HFFc6 (cell line): ENCODE measurements at places on chromosomes 1 and 21. TPM values are rescaled to one million over a fixed set of nuclear protein-coding genes. Genes with fewer than 3 reads are reported as not detected.
A peak's percentile ranks its signal among the peaks of the same experiment; 100 is the strongest.

FNDC5 gene
- 0.34 and 0.94 TPM in 2 replicates for total RNA-seq

S1PR1 gene
- total RNA-seq = 6.2 to 9.6 TPM (median 8.6 TPM) in 3 replicates

IL6R gene
- total RNA-seq = 1.7 to 2.8 TPM (median 2.1 TPM) in 3 replicates

ADAMTS5 gene
- total RNA-seq = 6.3 to 13.6 TPM (median 7.3 TPM) in 3 replicates

RGS7 gene
- 2.1 to 3.0 TPM (median 2.7 TPM) in 3 replicates for total RNA-seq

DNA sequence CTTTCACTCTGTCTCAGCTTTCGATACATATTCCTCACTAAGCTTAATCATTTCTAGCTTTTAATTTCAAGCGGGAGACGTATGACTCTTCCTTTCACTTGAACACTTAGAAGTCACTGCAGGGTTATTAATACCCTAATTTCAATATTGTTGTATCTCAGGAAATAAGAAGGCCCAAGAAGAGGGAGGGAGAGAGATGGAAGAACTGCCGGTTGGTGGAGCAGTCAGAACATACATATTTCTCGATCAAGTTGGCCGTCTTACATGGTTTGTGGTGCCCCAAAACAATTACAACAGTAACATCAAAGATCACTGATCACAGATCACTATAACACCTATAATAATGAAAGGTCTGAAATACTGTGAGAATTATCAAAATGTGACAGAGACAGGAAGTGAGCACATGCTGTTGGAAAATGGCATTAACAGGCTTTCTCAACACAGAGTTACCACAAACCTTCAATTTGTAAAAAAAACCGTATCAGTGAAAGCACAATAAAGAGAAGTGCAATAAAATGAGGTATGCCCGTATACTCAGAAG lies 145.4 kb upstream of the HP1BP3 start:
- peaks cover 4% of the 10 kb centered on the region; the same call in 1 of the 2 replicates for H3K27me3 ChIP-seq
- no peak for DNase-seq
- H3K27ac ChIP-seq = no peak overlapping the region
- H3K4me3 ChIP-seq = no peak overlapping the region

DNA sequence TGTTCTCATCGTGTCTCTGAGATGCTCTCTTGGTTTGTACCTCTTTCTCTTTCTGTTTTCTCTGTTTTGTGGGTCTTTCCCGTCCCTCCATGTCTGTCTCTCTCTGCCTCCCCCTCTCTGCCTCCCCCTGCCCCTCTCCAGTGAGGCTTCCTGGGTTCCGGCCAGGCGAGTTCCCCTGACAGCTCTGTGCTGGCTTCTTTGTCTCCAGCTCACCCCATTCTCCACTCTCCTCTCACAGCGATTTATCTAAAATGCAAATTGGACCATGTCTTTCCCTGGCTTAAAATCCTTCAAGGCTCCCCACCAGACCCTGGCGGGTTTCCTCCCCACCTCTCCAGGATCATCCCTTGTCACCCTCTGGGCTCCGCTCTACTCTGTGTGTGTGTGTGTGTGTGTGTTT lies 202.4 kb upstream of the POU3F1 start:
- no peak for DNase-seq
- H3K27me3 ChIP-seq = peaks cover 36% of the 10 kb centered on the region
- no peak overlapping the region for H3K27ac ChIP-seq
- no peaks in the 10 kb centered on the region for H3K36me3 ChIP-seq
- no peak overlapping the region for H3K4me3 ChIP-seq

DNA sequence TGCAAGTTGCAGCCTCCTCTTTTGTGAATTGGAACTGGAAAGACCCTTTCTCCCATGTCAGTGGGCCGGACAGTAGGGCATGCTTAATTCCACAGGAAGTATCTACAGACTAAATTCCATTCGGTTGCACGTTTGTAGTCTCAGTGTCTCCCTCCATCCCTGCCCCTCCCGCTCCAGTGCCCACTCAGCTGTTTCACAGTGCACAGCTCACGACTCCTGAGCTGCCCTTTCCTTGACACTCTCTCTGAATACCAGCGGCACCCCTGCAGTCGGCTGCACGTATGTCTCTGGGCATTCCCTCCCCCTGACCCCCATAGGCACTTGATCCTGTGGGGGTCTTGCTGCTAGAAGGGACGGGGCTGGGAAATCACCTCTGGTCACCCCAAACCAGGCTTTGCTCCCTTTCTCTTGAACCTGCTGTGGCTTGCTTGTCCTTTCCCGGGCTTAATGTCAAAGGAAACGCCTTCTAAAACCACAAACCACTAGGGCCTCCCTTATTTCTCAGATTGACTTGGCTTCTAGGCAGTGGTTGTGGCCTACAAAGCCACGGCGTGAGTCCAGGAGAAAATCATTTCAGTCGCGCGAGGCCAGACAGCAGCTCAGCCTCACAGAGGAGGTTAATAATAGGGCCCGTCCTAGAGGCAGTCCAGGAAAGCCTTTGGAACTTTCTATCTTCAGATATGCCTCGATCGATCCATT lies 365.3 kb upstream of the PROX1 start:
- DNase-seq = no peak
- H3K4me1 ChIP-seq = no peaks in the 10 kb centered on the region
- no peak overlapping the region for H3K4me3 ChIP-seq

DNA sequence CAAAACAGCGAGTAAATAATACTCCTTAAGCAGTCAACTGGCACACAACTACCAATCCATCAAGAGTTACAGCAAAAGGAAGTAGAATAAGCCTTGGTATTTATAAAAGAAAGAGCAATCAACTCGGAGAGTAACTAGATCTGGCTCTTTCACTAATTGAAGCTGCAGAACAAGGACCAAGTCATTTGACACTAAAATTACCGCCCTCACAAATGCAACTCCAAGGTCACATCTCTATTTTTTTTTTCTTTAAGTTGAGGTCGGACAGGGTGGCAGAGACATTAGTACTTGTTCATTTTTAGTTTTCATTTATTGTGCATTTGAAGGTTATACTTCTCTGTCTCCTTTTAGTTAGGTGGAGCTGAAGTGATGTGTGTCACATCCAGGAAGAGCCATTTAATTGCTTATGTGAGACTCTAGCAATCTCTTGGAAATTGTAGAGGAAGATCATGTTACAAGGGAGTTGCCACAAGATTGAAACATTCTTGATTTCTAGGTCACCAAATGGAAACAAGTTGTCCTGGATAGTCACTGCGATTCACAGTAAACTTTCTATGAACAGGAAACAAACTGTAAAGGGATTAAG lies 138.1 kb upstream of the ADAMTS5 start:
- H3K4me3 ChIP-seq = no peak overlapping the region
- peaks cover 27% of the 10 kb centered on the region for H3K4me1 ChIP-seq
- DNase-seq = peak; percentile 6

GRCh38 chr1:210827481-210827880 lies 306.5 kb downstream of the KCNH1 start:
- no peak overlapping the region for H3K4me3 ChIP-seq
- H3K36me3 ChIP-seq = no peaks in the 10 kb centered on the region
- DNase-seq = no peak
- H3K27ac ChIP-seq = no peak overlapping the region

DNA sequence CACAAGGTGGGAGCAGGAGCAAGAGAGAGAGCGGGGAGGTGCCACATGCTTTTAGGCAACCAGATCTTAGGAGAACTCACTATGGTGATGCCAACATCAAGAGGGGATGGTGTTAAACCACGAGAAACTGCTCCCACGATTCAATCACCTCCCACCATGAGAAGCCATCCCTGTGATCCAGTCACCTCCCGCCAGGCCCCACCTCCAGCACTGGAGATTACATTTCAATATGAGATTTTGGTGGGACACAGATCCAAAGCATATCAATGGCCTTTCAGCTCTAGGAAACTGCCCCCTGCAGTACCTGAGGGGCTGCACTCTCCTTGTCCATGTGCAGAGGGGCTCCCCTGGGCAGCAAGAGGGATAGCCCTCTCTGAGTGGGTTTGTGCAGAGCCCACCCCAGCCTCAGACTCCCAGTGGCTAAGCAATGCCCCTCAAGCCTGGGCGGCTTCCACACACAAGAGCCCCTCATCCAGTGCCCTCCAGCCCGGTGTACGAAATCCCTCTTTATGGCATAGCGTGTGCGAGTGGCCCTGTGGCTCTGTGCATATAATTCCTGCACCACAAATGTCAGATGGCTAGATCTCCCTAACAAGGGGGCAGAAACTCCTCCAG lies 15.5 kb upstream of the PRDM16 start:
- no peak for DNase-seq
- no peak overlapping the region for H3K27ac ChIP-seq
- peaks cover 6% of the 10 kb centered on the region for H3K36me3 ChIP-seq
- no peak overlapping the region for H3K4me3 ChIP-seq
- H3K4me1 ChIP-seq = no peaks in the 10 kb centered on the region

DNA sequence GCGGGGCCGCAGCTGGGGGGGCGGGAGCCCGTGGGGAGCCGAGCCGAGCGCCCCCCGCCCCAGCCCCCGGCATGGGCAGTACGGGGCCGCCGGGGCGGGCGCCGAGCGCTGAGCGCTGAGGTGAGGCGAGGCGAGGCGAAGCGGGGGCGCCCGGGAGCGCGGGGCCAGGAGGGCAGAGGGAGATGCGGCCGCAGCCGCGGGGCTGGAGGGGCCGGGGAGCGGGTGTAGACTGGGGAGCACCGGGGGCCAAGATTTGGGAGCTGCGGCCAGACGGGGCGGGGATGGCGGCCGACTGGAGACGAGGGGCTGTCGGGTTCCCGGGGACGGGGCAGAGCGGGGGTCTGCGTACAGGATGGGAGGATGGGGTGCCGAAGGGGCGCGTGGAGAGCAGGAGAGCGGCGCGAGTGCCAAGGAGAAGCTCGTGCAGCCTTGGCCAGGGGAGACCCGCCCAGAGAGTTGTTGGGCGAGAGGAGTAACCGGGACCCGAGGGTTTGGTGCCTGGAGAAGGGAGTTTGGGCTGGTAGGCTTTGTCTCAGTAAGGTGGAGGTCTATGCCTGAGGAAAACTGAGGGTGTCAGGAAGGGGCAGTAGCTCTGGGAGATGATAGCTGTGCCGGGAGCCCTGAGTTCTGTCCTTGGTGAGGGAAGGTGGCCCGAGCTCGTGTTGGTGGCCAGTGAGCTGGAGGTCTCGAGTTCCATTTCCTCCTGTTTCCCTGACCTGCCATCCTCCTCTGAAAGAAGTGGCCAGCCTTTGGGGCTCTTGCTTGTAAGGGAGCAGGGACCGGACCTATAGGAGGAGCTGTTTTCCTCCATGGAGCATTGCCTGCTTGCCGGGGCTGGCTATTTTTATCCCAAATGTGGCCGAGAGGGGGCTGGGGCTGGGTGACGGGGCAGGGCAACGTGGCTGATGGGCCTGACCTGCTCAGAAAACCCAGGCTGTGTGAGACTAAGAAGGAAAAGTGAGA lies 539 bp downstream of the ATP8B2 start:
- peaks cover 4% of the 10 kb centered on the region; the same call in 1 of the 2 replicates for H3K36me3 ChIP-seq
- peak; percentile 94 for DNase-seq
- H3K27me3 ChIP-seq = peaks cover 19% of the 10 kb centered on the region
- H3K27ac ChIP-seq = peak overlapping the region; percentile 98
- peaks cover 39% of the 10 kb centered on the region for H3K4me1 ChIP-seq

- no peak for DNase-seq
- peak overlapping the region; percentile 96 for H3K27ac ChIP-seq
- H3K4me1 ChIP-seq = peaks cover 43% of the 10 kb centered on the region
- H3K36me3 ChIP-seq = peaks cover 32% of the 10 kb centered on the region
- H3K4me3 ChIP-seq = peak overlapping the region; percentile 96
Observed at GRCh38 chr1:153608089-153608682, 4.8 kb downstream of the S100A16 start.

GRCh38 chr1:165560883-165561656 lies 17.3 kb downstream of the LRRC52 start:
- no peaks in the 10 kb centered on the region for H3K36me3 ChIP-seq
- no peak overlapping the region for H3K27ac ChIP-seq
- H3K27me3 ChIP-seq = no peaks in the 10 kb centered on the region; the same call in 1 of the 2 replicates
- H3K4me3 ChIP-seq = no peak overlapping the region

- peaks cover 31% of the 10 kb centered on the region for H3K4me1 ChIP-seq
- no peak overlapping the region for H3K4me3 ChIP-seq
- DNase-seq = no peak
- H3K27ac ChIP-seq = no peak overlapping the region
- no peaks in the 10 kb centered on the region for H3K27me3 ChIP-seq
- H3K36me3 ChIP-seq = no peaks in the 10 kb centered on the region
Observed at GRCh38 chr1:64527165-64527564, 57.2 kb downstream of the CACHD1 start.

GRCh38 chr21:34890724-34891612 lies 158.1 kb downstream of the RUNX1 start:
- H3K27me3 ChIP-seq = peaks cover 13% of the 10 kb centered on the region
- H3K27ac ChIP-seq = peak overlapping the region; percentile 94
- DNase-seq = no peak
- H3K4me3 ChIP-seq = peak overlapping the region; percentile 83
- peaks cover 36% of the 10 kb centered on the region for H3K4me1 ChIP-seq

GRCh38 chr1:183283286-183283685 lies 97.2 kb downstream of the LAMC2 start:
- H3K27me3 ChIP-seq = peaks cover 2% of the 10 kb centered on the region; the same call in 1 of the 2 replicates
- H3K4me1 ChIP-seq = peaks cover 73% of the 10 kb centered on the region
- no peak for DNase-seq

DNA sequence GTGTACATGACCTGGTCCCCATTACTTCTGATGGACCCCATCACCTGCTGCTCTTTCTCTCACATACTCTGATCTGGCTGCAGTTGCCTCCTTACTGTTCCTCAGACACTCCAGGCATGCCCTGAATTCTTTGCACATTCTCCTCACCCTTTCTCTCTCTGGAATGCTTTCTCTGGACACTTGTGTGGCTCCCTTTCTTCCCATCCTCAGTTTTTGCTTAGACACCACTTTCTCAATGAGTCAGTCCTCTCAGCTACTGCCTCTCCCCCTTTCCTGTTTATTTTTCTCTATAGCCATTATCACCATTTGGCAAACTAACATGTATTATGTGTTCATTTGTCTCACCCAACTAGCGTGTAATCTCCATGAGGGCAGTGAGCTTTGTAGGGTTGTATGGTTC lies 28.1 kb downstream of the PLXNA2 start:
- peak; percentile 77 for DNase-seq
- peaks cover 41% of the 10 kb centered on the region for H3K36me3 ChIP-seq
- peaks cover 33% of the 10 kb centered on the region for H3K4me1 ChIP-seq
- no peaks in the 10 kb centered on the region; the same call in 1 of the 2 replicates for H3K27me3 ChIP-seq
- peak overlapping the region; percentile 41 for H3K4me3 ChIP-seq

DNA sequence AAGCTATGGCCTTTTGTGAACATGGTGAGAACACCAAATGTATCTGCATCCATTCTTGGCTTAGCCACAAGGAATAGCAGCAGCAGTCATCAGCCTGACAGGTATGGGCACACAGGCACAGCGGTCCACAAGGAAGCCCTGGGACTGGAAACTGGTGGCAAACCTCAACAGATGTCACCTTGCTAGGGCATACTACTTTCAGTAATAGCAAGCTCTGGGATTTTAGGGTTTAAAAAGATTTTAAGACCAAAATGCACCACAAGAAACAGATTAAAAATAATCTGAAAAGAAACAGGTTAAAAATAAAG lies 9.7 kb upstream of the CADM3 start:
- H3K4me1 ChIP-seq = peaks cover 18% of the 10 kb centered on the region
- no peaks in the 10 kb centered on the region for H3K36me3 ChIP-seq
- no peak for DNase-seq
- H3K27me3 ChIP-seq = peaks cover 9% of the 10 kb centered on the region

GRCh38 chr1:193211539-193211938 lies 25.1 kb upstream of the B3GALT2 start:
- peak overlapping the region; percentile 47 for H3K4me3 ChIP-seq
- H3K27me3 ChIP-seq = peaks cover 2% of the 10 kb centered on the region; the same call in 1 of the 2 replicates
- DNase-seq = peak; percentile 83
- H3K27ac ChIP-seq = peak overlapping the region; percentile 86
- H3K36me3 ChIP-seq = peaks cover 77% of the 10 kb centered on the region
